ENCODE measurements at places on chromosomes 7 and 10.

- DNase-seq, result peak; percentile 8
These were observed 6.9 kb downstream of the ADAP1 start for GRCh38 chr7:947391-948210.

- no peak for DNase-seq
These were observed 3.8 kb upstream of the ZNRF2 start for GRCh38 chr7:30280631-30281030.

GRCh38 chr7:56028942-56029630, 22.2 kb downstream of the PSPH start:
- no peak for DNase-seq

DNA sequence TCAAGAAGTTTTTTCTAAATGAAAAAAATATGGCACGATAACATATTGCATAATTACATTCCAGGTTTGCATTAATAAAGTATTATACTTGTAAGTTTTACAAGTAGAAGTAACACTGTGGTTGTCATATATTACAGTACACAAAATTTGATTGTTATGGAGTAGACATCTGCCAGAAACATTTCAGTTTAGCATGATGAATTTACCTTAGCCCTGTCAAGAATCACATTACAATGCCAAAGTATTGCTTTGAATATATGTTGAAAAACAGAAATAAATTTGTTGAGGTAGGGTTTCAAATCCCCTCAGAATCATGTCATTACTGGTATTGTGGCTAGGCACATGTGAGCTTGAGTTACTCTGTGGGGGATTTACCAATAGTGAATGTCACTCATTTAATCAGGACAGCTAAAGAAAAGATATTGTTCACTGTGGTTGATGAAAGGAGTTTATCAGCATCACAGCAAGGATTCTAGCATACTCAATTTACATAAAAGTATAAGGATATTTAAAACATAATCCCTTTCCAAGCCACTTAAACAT, 112.1 kb downstream of the MDFIC start:
- DNase-seq, result no peak

DNA sequence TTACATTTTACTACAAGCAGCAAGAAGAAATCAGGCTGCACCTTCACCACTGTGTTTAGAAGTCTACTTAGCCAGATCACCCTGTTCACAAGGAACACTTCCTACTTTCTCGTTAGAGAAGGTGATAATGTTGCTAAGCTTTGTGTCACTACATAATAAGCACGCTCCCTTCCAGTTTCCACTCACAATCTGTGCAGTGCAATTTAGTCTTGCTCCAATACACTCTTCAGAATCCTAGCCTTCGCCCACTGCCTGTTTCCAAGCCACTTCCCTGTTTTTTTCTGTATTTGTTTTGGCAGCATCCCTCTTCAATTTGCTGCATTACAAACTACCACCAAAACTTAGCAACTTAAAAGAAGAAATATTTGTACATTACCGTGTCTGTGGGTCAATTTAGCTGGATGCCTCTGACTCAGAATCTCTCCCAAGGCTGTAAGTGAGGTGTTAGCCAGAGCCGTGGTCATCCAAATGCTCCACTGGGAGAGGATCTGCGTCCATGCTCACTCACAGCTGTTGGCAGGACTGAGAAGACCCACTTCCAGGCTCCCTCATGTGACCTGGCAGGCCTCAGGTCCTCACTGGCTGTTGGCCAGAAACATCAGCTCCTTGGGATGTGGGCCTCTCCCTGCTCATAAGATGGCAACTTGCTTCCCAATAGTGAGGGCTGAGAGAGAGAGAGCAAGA, 110.4 kb downstream of the PON1 start:
- peak; percentile 70 for DNase-seq

DNA sequence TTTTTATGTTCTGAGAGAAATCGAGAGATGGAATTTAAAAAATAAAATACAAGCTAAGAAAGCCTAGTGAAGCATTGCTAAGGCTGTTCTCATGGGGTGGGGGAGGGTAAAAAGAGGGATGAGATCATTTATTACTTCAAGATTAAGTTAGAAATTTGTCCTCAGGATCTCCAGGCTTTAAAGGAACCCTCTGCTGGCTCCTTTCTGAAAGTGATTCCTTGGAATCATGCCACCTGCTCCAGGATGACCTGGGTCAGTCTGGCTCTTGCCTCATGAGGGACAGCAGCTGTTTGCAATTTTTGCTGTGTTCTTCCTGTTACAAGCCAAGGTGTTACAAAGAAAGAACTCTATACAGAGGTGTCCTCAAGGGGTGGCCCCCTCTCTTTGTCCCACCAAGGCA, 69.8 kb downstream of the CDK1 start:
- no peak for DNase-seq

GRCh38 chr10:30125496-30125895, 66.1 kb upstream of the JCAD start:
- no peak for DNase-seq

- DNase-seq, result peak; percentile 74
These were observed 38.5 kb downstream of the MTURN start for GRCh38 chr7:30173058-30173897.

DNA sequence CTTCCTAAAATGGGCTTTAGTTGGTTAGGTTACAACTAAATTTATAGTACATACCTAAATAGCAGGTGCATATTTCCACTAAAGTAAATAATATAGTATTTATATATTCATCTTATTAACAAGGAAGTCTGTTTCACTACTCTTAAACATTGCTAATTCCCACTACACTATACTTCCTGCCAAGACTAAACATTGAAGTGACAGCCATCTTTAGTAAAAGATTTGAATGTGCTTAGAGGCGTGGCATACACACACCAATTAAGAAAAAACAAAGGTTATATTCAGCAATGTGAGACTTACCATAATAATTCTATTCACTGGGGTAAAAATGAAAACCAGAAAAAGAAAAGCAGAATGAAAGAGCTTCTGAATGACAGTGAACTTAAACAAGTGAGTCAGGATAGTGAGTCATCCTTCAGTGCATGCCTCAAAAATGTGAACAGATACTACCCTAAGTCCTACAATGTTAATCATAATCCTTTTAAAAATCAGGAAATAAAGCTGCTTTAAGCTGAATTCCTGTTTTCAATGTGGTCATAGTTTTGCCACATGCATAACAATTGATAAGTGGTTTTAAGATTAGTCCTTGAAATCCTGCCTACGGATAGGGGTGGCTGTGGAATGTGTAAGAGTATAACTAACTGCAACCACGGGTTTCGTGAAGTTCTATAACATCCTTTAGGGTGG, 59.4 kb downstream of the USP6NL start:
- DNase-seq, result no peak

DNA sequence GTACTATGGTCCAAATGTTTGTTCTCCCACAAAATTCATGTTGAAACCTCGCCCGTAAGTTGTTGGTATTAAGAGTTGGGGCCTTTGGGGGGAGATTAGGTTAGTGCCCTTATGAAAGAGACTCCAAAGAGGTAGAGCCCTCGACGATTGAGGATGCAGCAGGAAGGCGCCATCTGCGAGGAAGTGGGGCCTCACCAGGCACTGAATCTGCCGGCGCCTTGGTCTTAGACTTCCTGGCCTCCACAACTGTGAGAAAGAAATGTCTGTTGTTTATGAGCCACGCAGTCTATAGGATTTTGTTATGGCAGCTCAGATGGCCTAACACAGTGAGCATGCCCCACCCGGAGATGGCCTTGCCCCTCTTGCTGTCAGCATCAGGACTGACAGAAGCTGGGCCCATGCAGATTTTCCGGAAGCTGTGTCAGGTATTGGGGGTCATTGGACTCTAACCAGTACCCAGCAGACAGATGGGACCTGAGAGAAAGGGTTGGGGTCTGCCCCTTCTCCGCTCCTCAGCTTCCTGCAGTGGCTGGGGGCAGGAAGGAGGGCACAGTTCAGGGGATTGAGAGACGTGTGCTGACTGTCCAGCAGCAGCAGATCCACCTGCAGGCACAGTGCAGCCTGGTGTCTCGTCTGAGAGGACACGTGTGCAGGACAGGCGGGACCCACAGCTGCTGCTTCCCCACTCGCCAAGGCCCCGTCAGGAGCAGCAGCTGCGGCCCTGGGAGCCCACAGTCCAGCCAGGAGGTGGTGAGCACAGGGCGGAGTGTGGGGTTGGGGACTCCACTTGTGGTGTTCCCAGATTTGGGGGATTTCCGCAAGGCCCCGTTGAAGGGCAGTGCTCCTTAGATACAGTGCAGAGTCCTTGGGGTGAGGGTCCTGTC, 47.8 kb downstream of the MGMT start:
- DNase-seq, result no peak

DNA sequence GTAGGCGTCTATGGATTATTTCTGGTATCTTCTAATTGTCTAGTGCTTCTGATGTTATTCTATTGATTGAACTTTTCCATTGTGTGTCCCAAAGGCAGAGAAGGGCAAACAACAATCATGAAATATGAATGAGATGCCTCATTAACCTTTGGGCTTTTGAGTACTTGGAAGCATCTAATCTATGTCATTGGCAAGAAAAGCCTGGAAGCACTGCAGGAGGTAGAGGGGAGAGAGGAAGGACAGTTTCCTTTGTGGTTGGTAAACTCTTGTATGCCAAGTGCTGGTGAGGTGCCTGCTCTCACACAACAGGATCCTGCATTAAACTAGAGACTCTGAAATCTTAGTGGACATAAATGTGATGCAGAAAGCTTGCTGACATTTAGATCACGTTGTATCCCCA, 155.2 kb upstream of the TPK1 start:
- DNase-seq, result no peak

GRCh38 chr7:40474790-40475680, 340.2 kb downstream of the SUGCT start:
- no peak for DNase-seq

- DNase-seq, result no peak
These were observed 65.1 kb downstream of the RSU1 start for GRCh38 chr10:16752099-16752498.

DNA sequence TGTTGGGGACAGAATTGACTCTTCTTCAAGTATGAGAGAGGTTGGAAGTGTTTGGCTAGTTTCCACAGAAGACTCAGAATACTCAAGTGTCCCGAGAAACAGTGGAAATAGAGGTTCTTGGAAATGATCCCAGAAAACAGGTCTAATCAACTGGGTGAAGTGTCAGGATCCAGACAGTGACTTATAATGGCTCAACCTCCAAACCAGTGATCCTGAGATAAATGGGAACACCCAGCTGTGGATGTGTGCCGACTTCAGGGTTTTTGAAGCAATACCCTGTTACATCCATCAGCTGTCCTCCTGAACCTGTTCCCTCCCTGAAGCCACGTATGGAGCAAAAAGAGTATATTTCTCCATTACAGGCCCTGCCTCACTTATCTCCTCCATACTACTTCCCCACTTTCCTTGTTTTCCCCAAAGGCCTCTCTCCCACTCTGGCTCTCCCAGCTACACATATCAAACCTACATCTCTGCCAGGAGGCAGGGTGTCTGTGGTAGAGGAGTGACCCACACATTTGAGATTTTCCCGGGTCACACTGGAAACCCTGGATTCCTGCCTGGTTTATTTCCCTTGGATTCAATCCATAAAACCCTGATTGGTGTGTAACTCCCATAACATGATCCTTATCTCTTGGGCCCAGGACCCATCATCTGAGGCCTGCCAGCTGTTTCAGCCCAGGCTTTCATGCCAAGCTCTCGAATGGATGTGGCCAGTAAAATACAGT, 17.6 kb upstream of the ELOVL3 start:
- no peak for DNase-seq

DNA sequence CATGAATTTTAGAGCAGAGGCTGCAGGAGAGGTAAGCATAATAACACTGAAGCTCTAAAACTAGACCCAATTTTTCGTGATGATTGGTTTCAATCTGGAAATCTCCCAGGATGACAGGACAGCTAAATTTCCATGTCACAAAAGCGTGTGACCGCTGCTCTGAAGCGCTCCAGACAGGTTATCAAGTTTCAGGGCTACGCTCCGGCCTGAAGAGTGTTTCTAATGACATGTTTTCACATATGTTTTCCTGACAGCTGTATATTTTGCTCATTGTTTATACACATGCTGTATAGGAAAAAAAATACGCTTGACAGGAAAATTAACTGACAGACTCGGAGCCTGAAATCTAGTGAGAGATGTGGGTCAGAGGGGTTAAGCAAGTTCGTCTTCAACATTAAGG, 219.8 kb upstream of the BMPER start:
- no peak for DNase-seq

DNA sequence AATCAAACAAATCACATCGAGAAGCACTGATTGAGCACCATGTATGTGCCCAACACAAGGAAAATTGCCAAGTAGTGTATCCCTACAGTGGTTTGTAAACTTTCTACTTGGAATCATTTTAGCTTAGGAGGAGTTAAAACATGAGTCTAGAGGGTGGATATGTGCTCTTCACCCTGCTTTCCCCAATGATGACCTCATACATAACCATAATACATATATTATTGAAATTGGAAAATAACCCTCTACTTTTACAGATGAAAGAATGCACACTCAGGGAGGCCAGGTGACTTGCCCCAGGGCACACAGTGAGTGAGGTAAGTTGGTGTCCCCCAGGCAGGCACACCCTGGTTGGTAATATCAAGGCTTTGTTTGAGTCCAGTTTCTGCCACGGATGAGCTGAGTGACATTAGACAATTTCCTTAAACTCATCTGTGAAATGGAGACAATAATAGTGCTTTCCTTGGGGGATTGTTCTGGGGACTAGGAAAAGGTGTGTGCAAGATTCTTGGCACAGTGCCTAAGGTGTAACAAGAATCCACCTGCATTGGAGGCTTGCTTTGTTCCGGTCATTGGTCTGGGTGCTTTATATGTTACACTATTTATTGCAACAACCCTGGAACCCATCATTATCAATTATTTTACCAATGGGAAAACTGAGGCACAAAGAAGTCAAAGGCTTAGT, 50.7 kb downstream of the BPGM start:
- no peak for DNase-seq

DNA sequence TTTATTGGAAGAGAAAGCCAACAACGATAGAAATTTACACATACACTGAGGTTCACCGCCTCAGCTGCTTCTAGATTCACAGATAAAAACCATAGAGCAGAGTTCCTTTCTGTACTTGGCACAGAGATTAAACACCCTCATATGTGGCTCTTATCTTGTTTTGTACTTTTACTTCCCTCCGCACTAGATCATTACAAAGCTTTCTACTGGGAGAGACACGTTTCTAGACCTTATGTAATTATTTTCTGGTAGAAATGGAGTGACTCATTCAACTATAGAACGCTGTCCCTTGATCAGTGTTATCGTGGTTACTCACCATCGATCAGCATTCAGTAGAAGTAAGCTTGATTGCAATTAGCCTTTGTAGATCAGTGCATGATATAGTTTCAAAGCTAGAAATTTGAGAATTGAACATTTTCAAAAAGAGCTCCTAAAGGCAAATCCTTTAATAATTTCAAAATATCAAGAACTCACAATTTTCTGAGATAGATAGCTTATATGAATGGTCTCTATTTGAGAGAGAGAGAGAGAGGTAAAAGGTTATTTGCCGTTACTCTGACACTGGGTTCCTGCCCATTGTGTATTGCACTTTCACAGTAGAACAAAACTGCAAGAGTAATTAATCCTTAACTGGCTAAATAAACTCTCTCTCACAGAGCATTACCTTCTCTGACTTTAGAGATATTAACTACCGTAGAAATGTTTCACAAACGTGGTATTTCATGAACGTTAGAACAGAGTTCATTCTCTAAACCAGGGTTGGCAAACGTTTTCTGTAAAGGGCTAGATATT, 26.1 kb upstream of the DNAJC1 start:
- no peak for DNase-seq
